ENCODE measurements at places on chromosomes 5 and 9.

DNA sequence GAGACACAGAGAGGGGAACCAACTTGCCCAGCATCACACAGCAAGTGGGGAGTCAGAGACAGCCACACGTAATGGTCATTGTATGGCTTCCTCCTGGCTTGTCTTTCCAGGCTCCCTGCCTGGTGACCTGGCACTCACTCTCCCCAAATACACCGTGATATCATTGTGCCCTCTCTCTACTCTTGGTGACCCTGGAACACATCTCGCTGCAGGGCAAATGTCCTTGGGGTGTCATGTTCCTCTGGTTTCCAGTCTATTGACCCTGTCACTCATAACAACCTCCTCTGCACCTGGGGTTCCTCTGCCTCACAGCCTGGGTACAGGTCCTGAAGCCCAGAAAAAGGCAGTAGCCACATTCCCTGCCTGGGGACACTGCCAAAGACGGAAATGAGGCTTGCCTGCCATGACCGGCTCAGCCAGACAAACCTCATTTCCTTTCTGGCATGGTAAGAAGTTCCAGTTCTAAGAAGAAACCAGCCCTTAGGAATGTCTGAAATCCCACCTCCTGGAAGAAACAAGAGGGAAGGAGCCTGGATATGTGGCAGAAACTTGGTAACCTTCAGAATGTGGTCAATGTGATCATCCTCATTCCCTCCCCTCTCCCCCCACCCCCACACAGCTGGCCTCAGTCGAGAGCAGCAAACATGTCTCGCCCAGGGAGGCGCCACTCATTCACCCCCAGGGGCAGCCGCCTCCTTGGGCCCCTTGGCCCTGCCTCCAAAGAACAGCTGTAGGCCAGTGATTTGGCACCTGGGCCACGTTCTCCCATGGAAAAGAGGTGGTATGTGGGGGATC, 30.6 kb upstream of the SMU1 start:
- DNase-seq: no peak

DNA sequence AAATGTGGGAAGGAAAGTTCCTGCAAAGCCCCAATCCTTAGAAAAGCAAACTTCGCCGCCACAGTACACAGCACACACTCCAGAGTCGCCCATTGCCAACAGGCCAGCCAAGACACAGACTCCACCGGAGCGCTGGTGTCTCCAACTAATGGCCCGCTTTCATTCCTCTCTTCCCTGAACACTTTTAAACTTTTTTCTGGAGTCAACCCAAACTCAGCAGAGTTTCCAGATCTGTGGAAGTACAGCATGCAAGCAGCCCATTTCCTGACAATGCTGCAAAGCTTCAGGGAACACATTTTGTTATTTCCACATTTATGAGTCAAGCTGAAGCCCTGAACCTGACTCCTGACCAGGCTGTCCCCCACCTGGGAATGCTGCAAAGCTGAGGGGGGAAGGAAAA, 351.9 kb downstream of the NFIB start:
- no peak for DNase-seq

GRCh38 chr5:79399046-79399445, 114.9 kb downstream of the HOMER1 start:
- DNase-seq: no peak

- DNase-seq: no peak
Measured at GRCh38 chr9:85943757-85944430, 2.9 kb downstream of the NAA35 start.

DNA sequence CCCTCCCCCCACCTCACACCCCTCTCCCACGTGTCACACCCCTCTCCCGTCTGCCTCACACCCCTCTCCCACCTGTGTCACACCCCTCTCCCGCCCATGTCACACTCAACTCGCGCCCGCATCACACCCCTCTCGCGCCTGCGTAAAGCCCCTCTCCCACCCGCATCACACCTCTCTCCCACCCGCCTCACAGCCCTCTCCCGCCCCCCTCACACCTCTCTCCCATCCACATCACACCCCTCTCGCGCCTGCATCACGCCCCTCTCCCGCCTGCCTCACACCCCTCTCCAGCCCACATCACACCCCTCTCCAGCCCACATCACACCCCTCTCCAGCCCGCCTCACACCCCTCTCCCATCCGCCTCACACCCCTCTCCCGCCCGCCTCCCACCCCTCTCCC, 173.5 kb upstream of the FOXD4L5 start:
- DNase-seq: no peak

- no peak for DNase-seq
Measured at GRCh38 chr9:71937070-71937625, 25.7 kb downstream of the C9orf85 start.

DNA sequence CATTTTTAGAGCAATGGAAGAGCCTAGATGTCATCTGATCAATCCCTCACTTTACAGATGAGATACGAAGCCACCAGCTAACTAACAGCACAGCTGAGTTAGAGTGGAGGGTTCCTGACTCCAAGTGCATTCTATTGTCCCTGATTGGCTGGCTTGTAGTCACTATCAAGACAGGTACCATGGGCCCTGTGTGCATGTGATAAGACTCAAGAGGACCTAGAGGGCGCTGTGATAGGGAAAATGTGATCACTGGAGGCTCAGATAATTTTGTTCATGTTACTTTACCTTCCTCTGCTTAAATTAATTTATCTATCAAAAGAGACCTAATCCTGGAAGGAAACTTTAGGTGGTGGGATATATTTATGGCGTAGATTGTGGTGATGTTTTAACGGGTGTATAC, 19.5 kb upstream of the SNAPC3 start:
- DNase-seq: no peak

- no peak for DNase-seq
Measured at GRCh38 chr9:124018730-124019697, 7.4 kb downstream of the LHX2 start.

DNA sequence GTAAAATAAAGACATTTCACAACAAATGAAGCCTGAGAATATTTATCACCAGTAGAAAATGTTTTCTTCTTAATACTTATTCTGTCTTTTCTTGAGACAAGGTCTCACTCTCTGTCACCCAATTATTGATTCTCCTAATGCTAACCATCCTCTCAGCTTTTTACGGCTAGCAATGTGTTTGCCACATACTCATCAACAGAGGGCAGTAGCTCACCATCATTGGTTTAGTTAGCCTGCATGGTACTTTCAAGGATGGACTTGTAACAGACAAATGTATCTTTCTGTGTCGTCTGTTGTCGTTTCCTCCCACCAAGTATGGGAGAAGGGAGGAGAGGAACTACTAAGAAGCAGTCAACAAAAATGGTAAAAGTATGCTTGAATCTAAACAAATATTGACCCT, 5.9 kb upstream of the ACO1 start:
- no peak for DNase-seq

DNA sequence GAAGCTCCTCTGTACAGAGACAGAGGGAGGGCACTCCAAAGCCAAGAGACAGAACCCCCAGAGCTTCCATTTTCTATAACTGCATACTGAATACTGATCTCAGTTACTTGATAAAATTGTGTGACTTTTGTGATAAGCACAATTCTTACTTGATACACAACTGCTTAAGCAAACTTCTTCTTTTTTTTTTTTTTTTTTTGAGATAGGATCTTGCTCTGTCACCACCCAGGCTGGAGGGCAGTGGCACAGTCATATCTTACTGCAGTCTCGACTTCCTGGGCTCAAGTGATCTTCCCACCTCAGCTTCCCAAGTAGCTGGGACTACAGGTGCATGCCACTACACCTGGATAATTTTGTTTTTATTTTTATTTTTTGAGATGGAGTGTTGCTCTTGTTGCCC, 252.1 kb upstream of the ZNF608 start:
- no peak for DNase-seq

- no peak for DNase-seq
Measured at GRCh38 chr5:131281133-131281867, 17.4 kb downstream of the CDC42SE2 start.

GRCh38 chr9:27090711-27091110, 18.3 kb upstream of the TEK start:
- no peak for DNase-seq

- DNase-seq: no peak
Measured at GRCh38 chr5:168642019-168642418, 62.9 kb upstream of the PANK3 start.

GRCh38 chr9:123002754-123003153, 30.7 kb upstream of the GPR21 start:
- no peak for DNase-seq

- no peak for DNase-seq
Measured at GRCh38 chr5:170644501-170644900, 139.0 kb upstream of the GABRP start.

- no peak for DNase-seq
Measured at GRCh38 chr9:84024041-84024575, 43.5 kb downstream of the RMI1 start.

GRCh38 chr5:1865948-1866347, 16.8 kb downstream of the IRX4 start:
- DNase-seq: no peak

DNA sequence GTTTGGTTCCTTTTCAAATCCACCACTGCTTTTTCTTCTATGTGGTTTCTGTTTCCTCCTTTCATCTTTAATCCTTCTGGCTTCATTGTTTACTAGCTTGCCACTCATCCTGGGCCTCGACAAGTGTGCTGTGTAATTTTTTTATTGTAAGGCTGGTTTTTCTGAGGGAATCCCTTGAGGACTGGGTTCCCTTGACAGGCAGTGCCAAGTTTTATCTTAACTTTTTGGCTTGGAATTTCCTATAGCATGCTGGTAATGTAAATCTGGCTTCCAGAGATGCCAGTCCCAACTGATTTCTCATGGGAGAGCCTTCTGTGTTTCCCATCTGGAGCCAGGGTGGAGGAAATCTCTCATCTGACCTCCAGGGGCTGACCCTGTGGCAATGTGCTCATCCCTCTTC, 184.7 kb downstream of the ROR2 start:
- DNase-seq: no peak

GRCh38 chr5:1930501-1930879, 47.8 kb upstream of the IRX4 start:
- no peak for DNase-seq

- DNase-seq: no peak
Measured at GRCh38 chr5:142072488-142072887, 36.1 kb upstream of the NDFIP1 start.

GRCh38 chr9:71955300-71955915, 44.0 kb downstream of the C9orf85 start:
- no peak for DNase-seq

DNA sequence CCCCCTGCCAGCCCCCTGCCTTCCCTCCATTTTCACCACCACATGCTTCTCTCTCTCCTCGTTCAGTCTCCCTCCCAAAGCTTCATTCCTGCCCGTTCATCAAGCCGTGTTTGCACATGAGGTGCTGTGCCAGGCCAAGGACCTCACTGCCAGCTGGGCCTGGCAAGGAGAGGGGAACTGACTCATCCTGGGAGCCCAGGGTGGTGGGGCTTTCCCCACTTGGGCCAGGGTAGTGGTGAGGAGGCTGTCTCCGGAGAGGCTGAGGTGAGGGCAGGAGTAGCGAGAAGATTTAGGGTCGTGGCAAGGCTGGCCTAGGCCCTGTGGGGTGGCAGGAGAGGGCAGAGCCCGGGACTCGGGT, 30.4 kb upstream of the NOTCH1 start:
- no peak for DNase-seq

DNA sequence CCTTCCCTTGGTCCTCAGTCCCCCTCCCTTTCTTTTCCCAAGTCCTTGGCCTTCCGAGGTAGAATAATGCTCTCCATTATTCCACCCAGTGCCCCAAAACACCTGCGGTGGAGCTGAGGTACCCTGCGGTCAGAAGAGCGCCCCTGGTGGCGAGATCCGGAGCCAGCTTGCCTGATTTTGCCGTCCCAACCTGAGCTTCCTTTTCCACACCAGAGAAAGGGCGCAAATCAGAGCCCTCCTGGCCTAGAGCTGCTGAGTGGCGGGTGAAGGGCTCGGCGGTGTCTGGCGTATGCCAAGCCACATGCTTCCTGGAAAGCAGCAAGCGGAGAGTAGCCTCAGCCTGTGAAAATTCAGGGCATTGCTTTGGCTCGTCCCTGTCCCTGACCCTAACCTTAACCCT, 21.1 kb upstream of the CARTPT start:
- DNase-seq: no peak

- DNase-seq: no peak
Measured at GRCh38 chr9:37405764-37406380, 16.6 kb upstream of the GRHPR start.

DNA sequence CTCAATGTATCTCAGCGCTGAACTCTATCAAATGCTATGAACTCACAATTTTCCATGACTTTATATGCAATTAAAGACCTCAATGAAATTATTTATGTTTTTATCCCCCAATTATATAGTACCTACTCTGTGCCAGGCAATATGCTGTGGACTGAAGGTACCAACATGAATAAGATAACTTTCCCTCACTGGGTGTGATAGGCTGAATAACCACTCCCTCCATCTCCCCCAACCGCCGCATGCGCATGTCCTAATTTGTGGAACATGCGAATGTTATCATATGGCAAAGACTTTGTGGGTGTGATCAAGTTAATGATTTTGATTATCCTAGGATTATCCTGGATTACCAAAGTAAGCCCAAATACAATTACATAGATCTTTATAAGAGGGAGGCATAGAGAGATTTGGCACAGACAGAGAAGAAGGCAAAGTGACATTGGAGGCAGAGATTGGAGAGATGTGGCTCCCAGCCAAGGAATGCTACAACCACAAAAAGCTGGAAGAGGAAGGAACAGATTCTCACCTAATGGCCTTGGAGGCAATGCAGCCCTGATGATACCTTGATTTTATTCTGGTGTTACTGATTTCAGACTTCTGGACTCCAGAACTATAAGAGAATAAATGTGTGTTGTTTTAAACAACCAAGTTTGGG, 149.1 kb upstream of the VCAN start:
- no peak for DNase-seq

DNA sequence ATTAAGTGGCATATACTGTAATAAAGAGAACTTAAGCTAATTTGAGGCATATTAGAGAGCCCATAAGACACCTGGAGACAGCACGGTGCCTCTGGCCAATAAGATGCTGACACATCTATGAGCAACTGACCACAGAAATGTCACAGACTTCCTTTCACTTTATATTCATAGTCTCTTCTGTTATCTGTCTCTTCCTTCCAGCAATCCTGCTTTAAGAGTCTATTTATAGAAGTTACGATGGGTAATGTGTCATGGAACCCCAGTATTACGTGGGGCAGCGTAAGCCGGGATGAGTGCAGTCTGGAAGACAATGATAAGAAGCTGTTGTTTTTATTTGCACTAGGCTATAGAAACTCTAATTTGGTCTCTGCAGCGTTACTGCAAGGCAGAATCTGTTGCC, 136.8 kb downstream of the CFAP90 start:
- no peak for DNase-seq

- DNase-seq: peak; percentile 64
Measured at GRCh38 chr5:14108170-14108996, 34.8 kb upstream of the TRIO start.

- no peak for DNase-seq
Measured at GRCh38 chr5:159061834-159062474, 37.8 kb downstream of the EBF1 start.

GRCh38 chr5:33841891-33842290, 49.9 kb downstream of the ADAMTS12 start:
- no peak for DNase-seq
